ENCODE measurements at places on chromosomes 12 and 14. TPM values are rescaled to one million over a fixed set of nuclear protein-coding genes. Genes with fewer than 3 reads are reported as not detected.

The IGF1 gene
- 2.0 TPM for total RNA-seq

- H3K27me3 ChIP-seq, result no peaks in the 10 kb centered on the region
- H3K4me1 ChIP-seq, result no peaks in the 10 kb centered on the region
- no peak for DNase-seq
- no peak overlapping the region for H3K4me3 ChIP-seq
- no peaks in the 10 kb centered on the region for H3K36me3 ChIP-seq
- H3K27ac ChIP-seq, result no peak overlapping the region
Measured at GRCh38 chr12:78331181-78331580, 500.5 kb downstream of the NAV3 start.

DNA sequence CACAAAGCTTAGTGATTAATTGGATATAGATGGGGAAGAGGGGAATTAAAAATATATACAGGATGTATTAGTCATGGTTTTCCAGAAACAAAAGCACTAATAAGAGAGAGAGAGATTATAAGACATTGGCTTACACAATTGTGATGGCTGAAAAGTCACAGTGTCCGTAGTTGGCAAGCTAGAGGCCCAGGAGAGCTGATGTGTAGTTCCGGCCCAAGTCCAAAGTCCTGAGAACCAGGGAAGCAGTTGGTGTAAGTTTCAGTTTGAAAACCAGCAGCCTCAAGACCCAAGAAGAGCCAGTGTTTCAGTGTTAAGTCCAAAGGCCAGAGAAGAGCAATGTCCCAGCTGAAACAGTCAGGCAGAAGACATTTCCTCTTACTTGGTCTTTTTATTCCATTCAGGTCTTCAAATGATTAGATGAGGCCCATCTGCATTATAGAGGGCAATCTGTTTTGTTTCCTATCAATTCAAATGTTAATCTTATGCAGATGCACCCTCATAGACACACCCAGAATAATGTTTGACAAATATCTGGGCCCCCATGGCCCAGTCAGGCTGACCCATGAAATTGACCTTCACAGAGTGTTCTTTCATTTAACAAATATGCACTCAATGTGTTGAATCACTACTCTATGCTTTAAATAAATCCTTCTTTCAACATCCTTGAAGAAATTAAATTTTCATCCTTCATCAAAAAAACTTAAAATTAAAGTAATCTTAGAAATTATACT lies 67.2 kb upstream of the DIO2 start:
- no peaks in the 10 kb centered on the region for H3K27me3 ChIP-seq
- no peak overlapping the region for H3K27ac ChIP-seq
- no peaks in the 10 kb centered on the region for H3K4me1 ChIP-seq
- no peaks in the 10 kb centered on the region for H3K36me3 ChIP-seq

- no peaks in the 10 kb centered on the region for H3K36me3 ChIP-seq
- no peak overlapping the region for H3K4me3 ChIP-seq
- H3K4me1 ChIP-seq, result no peaks in the 10 kb centered on the region
- DNase-seq, result no peak
- H3K27me3 ChIP-seq, result no peaks in the 10 kb centered on the region
Measured at GRCh38 chr14:37252434-37252833, 54.7 kb downstream of the MIPOL1 start.

The KIAA0586 gene
- total RNA-seq, result 53.9 TPM

DNA sequence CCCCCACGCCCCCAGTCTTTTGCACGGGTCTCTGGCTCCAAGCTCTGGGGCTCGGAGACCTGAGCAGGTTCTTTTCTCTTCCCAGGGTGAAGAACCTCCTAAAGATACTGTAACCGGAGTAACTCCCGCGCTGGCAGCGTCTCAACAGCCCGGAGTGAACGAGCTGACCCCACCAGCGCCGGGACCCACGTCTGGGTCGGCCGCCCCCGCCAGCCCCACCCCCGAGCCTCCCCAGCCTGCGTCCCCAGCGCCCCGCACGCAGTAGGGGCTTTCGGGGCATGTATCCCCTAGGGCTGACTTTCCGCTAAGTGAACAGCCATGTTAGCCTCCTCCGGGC lies 858 bp downstream of the SLC35F4 start:
- no peaks in the 10 kb centered on the region for H3K36me3 ChIP-seq
- no peak for DNase-seq
- H3K27me3 ChIP-seq, result no peaks in the 10 kb centered on the region
- H3K27ac ChIP-seq, result no peak overlapping the region
- no peak overlapping the region for H3K4me3 ChIP-seq

The ACOT4 gene
- total RNA-seq, result 5.2 TPM

DNA sequence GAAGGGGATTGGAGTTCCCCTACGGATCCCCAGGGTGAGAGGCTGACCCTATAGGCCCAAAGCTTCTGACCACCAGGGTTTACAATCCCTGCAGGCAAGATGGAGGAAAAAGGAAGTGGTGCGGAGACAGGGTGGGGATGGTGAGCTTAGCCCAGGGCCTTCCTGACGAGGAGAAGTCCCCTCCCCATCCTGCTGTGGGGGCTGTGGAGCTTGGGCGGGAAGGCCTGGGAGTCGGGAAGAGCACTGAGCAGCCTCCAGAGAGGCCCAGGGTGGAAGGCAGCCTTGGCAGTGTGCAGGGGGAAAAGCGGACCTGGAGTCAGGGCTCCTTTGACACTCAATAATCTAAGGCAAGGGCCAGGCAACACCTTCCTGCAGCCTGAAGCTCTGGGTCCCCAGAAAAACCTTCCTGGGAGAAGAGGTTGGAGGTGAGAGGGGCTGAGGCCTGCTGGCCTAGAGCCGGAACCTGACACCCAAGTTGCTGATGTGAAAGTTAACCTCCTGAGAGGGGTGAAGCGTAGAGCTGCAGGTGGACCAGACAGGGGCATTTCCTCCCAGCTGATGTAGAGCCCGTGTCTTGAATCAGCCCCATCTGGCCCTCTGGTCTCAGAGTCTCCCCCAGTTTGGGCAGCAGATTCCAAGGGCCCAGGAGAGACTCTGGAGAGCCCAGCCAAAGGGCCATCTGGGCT lies 6.0 kb downstream of the HDAC7 start:
- H3K27ac ChIP-seq, result peak overlapping the region; percentile 95
- H3K36me3 ChIP-seq, result peaks cover 23% of the 10 kb centered on the region
- H3K4me1 ChIP-seq, result peaks cover 93% of the 10 kb centered on the region
- DNase-seq, result no peak
- peak overlapping the region; percentile 88 for H3K4me3 ChIP-seq
- no peaks in the 10 kb centered on the region for H3K27me3 ChIP-seq

The CEBPE gene
- 0.36 TPM for total RNA-seq

DNA sequence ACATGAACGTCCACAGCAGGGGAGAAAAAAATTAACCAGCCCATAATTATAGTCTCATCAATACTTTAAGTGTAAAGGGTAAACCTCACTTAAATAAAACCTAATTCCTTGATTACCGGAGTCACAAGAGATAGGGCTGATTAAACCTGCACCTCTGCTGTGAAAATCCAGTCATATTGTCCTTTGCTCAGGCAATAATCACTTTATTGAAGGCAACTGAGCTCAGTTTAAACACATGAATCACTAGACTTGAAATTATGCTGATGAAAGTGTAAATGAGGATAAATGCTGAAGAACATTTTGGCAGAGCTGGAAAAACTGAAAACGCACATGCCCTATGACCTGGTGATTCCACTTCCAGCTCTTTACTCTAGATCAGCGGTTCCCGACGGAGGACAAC lies 6.7 kb upstream of the HRK start:
- H3K4me1 ChIP-seq, result peaks cover 1% of the 10 kb centered on the region
- H3K36me3 ChIP-seq, result no peaks in the 10 kb centered on the region
- DNase-seq, result no peak
- H3K27me3 ChIP-seq, result peaks cover 39% of the 10 kb centered on the region
- H3K4me3 ChIP-seq, result no peak overlapping the region

The PLEKHH1 gene
- 1.0 TPM for total RNA-seq

The SPIC gene
- not detected for total RNA-seq

DNA sequence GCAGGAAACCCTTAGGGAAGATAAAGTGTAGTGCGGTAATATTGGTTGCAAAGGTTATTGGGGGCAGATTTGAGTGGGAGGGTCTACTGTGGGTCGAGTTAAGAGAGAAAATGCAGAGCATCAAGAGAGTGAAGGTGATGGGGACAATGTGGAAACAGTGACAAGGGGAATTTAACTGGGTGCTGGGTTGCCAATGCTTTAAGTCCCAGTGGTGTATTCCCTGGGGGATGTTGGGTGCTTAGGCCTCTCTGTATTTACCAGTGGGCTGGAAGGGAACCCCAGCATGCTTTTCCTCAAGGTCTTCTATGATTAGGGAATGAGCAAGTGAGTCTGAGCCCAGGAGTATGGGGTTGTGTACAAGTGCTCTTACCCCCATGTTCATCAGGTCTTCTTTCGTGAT lies 10.6 kb downstream of the BCAT1 start:
- H3K27me3 ChIP-seq, result peaks cover 25% of the 10 kb centered on the region
- H3K4me3 ChIP-seq, result no peak overlapping the region
- peaks cover 3% of the 10 kb centered on the region for H3K36me3 ChIP-seq
- H3K4me1 ChIP-seq, result no peaks in the 10 kb centered on the region
- DNase-seq, result no peak

GRCh38 chr14:72942934-72943333 lies 16.7 kb downstream of the DCAF4 start:
- DNase-seq, result no peak
- no peaks in the 10 kb centered on the region for H3K27me3 ChIP-seq
- H3K27ac ChIP-seq, result no peak overlapping the region
- H3K36me3 ChIP-seq, result peaks cover 3% of the 10 kb centered on the region
- H3K4me3 ChIP-seq, result no peak overlapping the region

DNA sequence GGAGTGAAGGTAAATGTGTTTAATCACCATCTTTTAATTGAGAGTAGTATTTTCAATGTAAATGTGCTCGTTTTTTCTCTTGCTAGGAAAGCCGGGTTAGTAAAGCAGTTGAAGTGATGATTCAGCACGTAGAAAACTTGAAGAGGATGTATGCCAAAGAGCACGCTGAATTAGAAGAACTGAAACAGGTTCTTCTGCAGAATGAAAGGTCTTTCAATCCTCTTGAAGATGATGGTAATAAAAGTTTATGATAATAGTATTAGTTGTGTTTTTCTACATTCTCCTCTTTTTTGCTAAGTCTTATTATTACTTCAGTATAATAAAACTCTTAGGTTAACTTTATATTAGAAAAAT lies 93.9 kb downstream of the DNAI7 start:
- peaks cover 5% of the 10 kb centered on the region for H3K4me1 ChIP-seq
- H3K27ac ChIP-seq, result no peak overlapping the region
- no peaks in the 10 kb centered on the region for H3K27me3 ChIP-seq
- no peak overlapping the region for H3K4me3 ChIP-seq
- no peak for DNase-seq

The ZDHHC22 gene
- total RNA-seq, result not detected

DNA sequence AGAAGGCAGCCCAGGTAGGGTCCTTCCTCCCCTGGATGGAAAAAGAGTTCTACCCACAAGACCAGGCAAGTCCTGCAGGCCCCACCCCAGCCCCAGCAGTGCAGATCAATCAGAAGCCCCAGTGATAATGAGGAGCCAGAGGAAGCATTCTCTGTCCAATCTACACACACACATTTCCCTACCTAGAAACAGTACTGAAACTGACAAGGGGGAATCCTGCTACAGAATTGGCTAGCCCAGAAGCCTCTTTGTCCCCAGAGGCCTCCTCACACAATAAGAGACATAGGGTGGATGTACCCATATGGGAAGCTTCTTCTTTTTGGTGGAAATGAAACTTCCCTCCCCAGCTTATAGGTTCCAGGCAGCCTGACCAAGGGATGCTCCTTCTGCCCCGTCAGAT lies 9.9 kb downstream of the FSCB start:
- H3K27me3 ChIP-seq, result no peaks in the 10 kb centered on the region
- no peaks in the 10 kb centered on the region for H3K4me1 ChIP-seq
- H3K4me3 ChIP-seq, result no peak overlapping the region
- no peaks in the 10 kb centered on the region for H3K36me3 ChIP-seq

DNA sequence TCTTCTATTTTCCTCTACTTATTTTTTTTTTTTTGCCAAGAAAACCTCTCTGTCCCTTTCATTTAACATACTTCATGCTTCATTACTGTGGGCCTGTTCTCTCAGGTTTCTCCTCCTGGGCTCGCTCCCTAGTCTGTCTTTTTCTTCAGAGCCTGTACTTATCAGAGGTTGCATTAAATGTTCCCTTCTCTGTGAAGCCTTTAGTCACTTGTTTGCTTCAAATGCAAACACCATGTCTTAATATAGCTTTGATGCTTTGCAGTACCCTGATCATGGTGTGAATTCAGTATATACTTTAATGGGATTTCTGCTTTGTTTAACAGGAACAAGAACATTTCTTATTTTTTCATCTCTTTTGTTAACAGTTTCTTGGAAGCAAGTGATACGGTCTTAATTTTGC lies 72.7 kb upstream of the DNM1L start:
- no peak overlapping the region for H3K27ac ChIP-seq
- peaks cover 8% of the 10 kb centered on the region for H3K27me3 ChIP-seq
- no peak overlapping the region for H3K4me3 ChIP-seq
- H3K36me3 ChIP-seq, result no peaks in the 10 kb centered on the region
- peaks cover 22% of the 10 kb centered on the region for H3K4me1 ChIP-seq

GRCh38 chr14:104681689-104682074 lies 7.7 kb upstream of the INF2 start:
- H3K4me3 ChIP-seq, result no peak overlapping the region
- peaks cover 23% of the 10 kb centered on the region for H3K4me1 ChIP-seq
- no peaks in the 10 kb centered on the region for H3K36me3 ChIP-seq
- H3K27me3 ChIP-seq, result no peaks in the 10 kb centered on the region

The GRIP1 gene
- 0.44 TPM for total RNA-seq

- H3K4me1 ChIP-seq, result no peaks in the 10 kb centered on the region
- H3K36me3 ChIP-seq, result no peaks in the 10 kb centered on the region
- no peaks in the 10 kb centered on the region for H3K27me3 ChIP-seq
- H3K27ac ChIP-seq, result no peak overlapping the region
Measured at GRCh38 chr12:127191129-127191528, 1075.8 kb upstream of the TMEM132C start.

DNA sequence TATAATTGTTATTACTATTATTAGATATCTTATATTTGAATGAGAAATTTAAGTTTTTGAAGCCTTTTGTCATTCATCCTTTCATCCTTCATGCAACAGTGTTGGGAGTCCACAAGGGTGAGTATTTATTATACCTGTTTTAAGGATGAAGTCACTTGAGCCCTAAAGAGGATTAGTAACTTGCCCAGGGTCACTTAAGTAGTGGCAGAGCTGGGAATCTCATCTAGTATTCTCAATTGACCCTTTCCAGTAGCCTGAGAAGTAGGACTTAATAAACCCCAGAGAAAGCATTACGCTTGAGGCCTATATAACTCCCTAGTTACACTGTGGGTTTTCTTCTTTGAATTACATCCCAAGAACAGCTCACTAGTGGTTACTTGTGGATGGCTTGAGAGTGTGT lies 119.8 kb downstream of the SRGAP1 start:
- H3K36me3 ChIP-seq, result no peaks in the 10 kb centered on the region
- H3K4me3 ChIP-seq, result no peak overlapping the region
- H3K27me3 ChIP-seq, result no peaks in the 10 kb centered on the region
- H3K27ac ChIP-seq, result no peak overlapping the region
- no peak for DNase-seq
- H3K4me1 ChIP-seq, result no peaks in the 10 kb centered on the region
